ENCODE measurements at places on chromosomes 16 and 17.

GRCh38 chr17:18246109-18246725, 12.3 kb downstream of the FLII start:
- no peak for DNase-seq

DNA sequence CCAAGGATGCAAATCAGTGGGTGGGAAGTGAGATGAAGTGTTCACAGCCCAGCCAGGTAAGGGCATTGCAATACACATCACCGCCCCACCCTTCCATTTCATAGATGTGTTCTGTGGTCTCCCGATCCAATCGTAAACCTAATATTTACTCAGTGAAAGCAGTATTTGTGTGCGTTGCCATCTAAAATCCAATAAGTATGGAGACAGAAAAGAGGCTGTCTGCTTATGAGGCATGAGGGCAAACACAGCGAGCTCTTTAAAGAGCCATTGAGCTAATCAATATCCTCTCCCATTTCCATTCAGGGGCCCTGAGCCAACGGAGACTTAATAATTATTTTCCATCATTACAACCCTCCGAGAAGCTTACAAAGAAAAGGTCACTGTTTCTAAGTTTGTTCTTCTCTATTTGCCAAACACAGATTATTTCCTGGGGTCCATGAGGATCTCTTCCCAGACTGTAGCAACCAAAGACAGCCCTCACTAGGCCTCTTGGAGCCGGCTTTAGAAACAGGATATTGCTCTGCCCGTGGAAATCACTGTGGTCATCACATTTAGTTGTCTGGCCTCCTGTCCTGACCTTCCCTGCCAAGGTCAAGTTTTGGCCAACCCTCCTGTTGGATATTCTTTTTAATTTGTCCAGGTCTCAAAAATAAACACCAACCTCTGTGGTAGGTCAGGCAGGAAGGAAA, 120.1 kb downstream of the SLC39A11 start:
- DNase-seq: peak; percentile 65

GRCh38 chr16:81461766-81462165, 17.2 kb downstream of the CMIP start:
- DNase-seq: no peak

- no peak for DNase-seq
These were observed 46.8 kb downstream of the MAP2K4 start for GRCh38 chr17:12067485-12067884.

DNA sequence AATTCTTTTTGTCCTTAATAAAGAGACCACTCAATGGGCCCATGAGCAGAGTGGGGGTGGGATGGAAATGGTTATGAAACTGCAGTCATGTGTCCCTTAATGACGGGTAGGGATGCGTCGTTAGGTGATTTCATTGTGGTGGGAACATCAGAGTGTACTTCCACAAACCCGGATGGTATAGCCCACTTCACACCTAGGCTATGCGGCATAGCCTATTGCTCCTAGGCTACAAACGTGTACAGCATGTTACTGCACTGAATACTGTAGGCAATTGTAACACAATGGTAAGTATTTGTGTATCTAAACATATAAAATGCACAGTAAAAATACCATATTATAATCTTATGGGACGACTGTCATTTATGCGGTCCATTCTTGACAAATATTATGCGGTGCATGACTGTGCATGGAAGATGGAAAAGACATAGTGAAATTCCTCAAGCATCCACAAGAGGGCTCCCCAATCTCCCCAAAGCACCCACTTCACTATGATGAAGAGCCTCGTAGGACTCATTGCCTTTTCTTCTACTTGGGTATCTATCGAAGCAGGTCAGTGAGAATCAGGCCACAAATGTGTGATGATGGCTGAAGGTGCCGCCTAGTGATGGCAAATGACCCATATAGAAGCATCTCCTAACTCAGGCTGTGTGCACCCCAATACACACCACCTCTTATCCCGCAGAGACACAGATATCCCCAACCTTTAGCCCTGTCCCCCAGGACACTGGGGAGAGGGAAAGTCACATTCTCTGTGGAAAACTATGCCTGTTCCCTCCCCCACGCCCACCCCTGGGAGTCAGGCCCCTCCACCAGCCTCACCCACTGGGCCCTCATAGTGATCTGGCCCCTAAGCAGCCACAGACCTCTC, 43.5 kb downstream of the TBX21 start:
- peak; percentile 68 for DNase-seq

DNA sequence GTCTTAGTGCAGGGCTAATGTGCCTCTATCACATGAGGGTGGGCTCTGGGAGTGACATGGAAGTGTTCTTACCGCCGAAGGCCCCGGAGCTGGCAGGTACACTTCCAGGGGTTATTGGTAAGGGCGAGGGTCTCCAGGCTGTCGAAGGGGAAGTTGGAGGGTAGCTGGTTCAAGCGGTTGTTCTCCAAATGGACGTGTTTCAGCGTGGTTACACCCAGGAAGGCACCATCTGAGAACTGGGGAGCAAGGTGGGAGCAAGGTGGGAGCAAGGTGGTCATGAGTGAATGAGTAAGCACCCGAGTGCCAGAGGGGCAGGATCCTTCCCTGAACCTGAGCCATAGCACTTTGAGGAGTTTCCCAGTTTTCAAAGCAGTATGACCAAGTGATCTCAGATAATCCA, 3.0 kb downstream of the CHAD start:
- no peak for DNase-seq

GRCh38 chr16:805474-805873, 4.9 kb upstream of the GNG13 start:
- no peak for DNase-seq

- no peak for DNase-seq
These were observed 5.8 kb downstream of the TRIM25 start for GRCh38 chr17:56908001-56908542.

DNA sequence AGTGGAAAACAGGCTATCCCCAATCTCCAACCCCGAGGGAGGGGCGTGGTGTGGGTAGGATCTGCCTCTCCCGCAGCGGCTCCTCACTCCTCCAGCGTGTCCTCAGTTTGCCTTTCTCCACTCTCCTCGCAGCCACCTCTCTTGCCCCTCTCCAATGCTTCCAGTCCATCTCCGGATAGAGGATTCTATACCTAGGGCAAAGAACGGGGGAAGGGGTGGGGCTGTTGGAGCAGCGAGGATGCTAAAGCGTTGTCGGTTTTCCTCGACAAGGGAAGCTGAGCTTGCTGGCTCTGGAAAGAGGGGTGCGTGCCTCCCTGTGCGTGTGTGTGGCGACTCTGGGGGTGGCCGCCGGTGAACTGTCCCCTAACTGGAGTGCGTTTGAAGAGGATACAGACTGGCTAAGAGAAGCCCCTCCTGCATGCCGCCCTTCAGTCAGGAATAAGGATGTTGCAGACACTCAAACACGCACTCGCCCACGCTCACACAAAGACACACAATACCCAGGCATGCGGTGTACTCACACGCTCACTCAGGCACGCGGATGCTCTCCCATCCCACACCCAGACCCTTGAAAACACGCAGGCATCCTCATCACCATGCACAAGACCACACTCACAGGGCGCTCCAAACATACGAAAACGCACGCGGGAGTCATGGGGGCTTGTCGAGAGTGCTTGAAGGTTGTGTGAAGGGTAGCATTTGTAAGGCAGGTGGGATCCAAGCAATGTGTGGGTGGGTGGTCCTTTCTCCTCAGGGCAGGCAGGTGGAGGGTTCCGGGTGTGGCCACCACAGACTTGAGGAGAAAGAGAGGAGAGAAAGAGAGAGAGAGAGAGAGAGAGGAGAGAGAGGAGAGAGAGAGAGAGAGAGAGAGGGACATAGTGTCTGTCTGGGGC, 655 bp upstream of the GPR139 start:
- DNase-seq: peak; percentile 29

- DNase-seq: peak; percentile 99
These were observed 5.3 kb upstream of the WDR24 start for GRCh38 chr16:695355-696089.

- peak; percentile 50 for DNase-seq
These were observed 161.0 kb downstream of the CCDC182 start for GRCh38 chr17:57584050-57584551.

- no peak for DNase-seq
These were observed 72.0 kb upstream of the MARCHF10 start for GRCh38 chr17:62880120-62880519.

DNA sequence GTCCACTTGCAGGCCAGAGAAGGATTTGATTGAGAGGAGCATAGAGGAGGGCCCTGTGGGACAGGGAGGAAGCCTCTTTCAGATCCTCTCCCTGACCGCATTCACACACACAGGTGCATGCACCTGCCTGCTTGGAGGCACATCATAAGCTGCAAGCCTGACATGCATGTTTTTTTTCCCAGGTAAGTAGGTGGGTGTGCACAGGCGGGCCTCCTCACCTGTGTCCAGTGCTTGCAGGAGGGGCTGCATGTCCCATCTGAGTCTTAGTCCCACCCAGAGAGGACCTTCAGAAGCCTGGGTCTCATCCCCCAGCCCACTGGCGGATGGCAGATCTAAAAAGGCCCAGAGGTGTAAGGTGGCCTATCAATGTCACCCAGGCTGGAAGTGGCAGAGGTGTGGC, 130.8 kb downstream of the TMEM132E start:
- no peak for DNase-seq

- DNase-seq: peak; percentile 66
These were observed 979 bp downstream of the MAP3K14 start for GRCh38 chr17:45315648-45316433.

DNA sequence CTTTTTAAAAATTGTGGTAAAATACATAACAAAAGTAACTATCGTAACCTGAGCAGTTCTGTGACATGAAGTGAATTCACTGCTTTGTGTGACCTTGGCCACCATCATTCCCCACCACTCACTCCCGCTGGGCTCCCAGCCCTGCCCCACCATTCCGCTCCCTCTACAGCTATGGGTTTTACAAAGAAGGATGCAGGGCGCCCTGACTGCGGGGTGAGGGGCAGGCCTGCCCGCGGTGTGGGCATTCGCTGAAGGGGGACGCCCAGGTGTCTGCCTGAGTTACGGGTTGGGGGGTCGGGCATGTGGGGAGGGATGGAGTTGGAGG, at the start of gene CEMP1:
Gene CEMP1, minus strand, starts transcription at position 38 of the 325 bp plus-strand sequence. CDS start 335 bp downstream, outside the sequence.
- DNase-seq: no peak

DNA sequence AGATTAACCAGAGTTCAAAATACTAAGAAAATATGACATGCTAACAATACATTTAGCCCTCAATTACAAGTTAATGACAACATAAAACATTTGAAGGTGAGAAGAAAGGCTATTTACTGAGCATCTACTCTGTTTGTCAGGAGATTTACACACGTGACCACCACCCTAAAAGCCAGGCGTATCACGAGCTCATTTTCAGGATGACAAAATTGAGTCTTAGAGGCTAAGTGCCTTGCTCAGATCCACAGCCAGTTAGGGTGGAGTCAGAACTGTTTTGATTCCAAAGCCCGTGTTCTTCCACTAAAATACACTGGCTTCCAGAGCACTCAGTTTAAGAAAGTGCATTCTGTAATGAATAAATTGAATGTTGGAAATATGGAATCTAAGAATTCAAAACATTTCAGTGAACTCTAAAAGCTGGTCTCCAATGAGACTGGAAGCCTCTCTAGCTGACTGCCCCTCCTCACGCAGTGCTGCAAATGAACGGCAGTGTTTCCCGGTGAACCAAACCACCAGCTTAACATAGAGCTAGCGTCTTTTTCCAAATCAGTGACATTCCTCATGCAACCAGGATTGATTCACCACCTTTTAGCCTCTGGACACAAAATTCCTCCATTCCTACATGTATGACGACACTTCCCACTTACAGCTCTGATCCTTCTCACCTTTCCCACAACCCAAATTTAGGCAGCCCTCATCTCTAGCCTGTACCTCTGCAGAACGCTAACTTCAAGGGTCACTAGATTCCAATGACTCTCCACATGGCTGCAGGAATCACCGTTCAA, 5.9 kb downstream of the ZDHHC7 start:
- no peak for DNase-seq

DNA sequence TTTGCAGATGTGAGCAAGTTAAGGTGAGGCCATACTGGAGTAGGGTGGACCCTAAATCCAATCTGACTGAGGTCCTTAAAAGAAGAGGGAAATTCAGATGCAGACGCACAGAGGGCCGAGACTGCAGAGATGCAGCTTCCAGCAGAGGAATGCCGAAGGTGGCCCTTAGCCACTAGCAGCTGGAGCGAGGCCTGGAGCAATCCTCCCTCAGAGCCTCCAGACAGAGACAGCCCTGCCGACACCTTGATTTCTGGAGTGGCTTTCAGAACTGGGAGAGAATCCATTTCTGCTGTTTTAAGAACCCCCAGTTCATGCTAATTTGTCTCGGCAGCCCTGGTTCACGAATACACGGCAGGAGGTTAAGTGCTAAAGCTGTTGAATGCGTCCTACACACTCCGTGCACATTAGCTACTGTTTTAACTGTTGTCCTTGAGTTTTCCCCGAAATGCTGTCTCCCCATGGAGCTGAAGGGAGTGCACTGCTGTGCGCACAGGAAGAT, 135.5 kb downstream of the IRF8 start:
- DNase-seq: no peak

DNA sequence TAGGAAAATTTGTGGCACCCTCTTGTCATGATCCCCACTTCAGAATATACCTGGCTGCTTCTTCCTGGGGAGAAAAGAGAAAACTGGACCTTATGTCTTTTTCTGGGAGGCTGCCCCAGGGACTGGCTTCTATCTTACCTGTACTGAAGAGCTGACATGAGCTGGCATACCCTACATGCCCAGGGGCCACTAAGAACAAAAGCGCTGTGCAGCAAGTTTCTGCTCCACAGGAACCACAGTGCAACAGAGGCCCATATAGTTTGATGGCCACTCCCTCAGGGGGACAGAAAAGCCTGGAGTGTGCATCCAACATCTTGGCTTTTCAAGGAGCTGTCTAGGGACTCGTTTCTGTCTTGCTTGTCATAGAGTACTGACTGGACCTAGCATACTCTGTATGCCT, 96.8 kb upstream of the NACA2 start:
- DNase-seq: no peak

GRCh38 chr16:76976101-76976500, 214.9 kb upstream of the MON1B start:
- DNase-seq: no peak

DNA sequence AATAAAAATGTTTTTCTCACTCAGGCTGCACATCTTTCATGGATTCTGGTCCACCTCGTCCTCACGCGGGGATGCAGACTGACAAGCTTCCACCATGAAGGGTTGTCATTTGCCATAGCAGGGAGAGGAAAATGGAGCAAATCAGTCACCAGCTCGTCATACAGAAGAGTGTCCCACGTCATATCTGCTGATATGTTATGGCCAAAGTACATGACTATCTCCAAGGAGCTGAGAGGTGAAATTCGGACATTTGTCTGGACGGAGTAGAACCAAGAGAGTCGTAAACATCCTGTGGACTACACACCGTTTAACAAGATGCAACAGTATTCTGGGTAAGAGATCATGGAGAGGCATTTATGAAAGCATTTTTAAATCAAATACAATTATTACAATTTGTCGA, 75.3 kb upstream of the MYOCD start:
- DNase-seq: no peak

DNA sequence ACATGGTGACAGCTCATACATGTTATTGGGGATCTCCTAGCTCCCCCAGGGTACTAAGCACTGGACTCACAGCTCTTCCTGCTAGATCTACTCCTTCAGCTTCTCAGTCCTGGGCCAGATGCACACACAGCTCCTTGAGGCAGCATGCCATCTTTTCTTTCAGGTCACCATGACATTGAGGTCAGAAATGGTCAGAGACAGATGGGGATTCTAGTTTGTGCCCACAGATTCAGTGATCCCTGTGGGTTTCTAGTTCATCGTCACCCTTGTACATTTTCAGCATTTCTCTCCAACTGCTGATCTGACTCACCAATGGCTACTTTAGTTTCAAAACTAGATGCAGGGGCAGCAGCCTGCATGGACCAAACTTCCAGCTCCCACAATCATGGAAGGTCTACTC, 560.7 kb upstream of the PSMD7 start:
- no peak for DNase-seq
